ENCODE measurements at places on chromosomes 3 and 15. TPM values are rescaled to one million over a fixed set of nuclear protein-coding genes. Genes with fewer than 3 reads are reported as not detected.

- H3K36me3 ChIP-seq: no peaks in the 10 kb centered on the region
- peak overlapping the region; percentile 80 for H3K4me3 ChIP-seq
- H3K27me3 ChIP-seq: no peaks in the 10 kb centered on the region
- H3K27ac ChIP-seq: peak overlapping the region; percentile 96
Measured at GRCh38 chr3:194139071-194139813, 3.3 kb downstream of the HES1 start.

GRCh38 chr15:52765785-52766184 lies 24.4 kb downstream of the ONECUT1 start:
- no peak overlapping the region for H3K4me3 ChIP-seq
- no peaks in the 10 kb centered on the region for H3K4me1 ChIP-seq
- H3K27me3 ChIP-seq: no peaks in the 10 kb centered on the region
- no peak for DNase-seq

- H3K4me3 ChIP-seq: no peak overlapping the region
- H3K27ac ChIP-seq: peak overlapping the region; percentile 88
- H3K27me3 ChIP-seq: no peaks in the 10 kb centered on the region
- DNase-seq: no peak
Measured at GRCh38 chr3:24258260-24258659, 236.4 kb downstream of the THRB start.

GRCh38 chr15:53580366-53580765 lies 179.1 kb downstream of the WDR72 start:
- no peaks in the 10 kb centered on the region for H3K4me1 ChIP-seq
- no peaks in the 10 kb centered on the region for H3K27me3 ChIP-seq
- DNase-seq: no peak
- no peaks in the 10 kb centered on the region for H3K36me3 ChIP-seq
- no peak overlapping the region for H3K27ac ChIP-seq
- H3K4me3 ChIP-seq: no peak overlapping the region

- peak overlapping the region; percentile 84 for H3K4me3 ChIP-seq
- H3K27ac ChIP-seq: peak overlapping the region; percentile 79
- peaks cover 69% of the 10 kb centered on the region for H3K4me1 ChIP-seq
- DNase-seq: no peak
Measured at GRCh38 chr3:16885593-16886302, 993 bp downstream of the PLCL2 start.

DNA sequence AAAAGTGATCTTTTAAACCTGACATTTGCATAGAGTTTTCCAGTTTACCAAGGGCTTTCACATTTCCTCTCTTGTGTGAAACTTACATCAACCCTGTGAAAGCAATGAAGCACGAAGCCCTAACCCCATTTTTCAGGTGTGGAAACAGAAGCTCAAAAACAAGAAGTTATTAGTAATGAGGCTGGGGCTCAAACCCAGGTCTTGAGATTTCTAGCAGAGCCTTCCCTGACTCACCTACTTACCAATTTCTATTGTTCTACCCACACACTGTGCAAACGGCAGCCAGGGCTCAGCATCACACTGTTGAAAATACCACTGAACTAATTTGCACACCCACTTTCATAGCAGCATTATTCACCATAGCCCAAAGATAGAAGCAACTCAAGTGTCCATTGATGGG lies 117.8 kb upstream of the IGF1R start:
- H3K4me3 ChIP-seq: no peak overlapping the region
- no peak overlapping the region for H3K27ac ChIP-seq
- no peak for DNase-seq
- no peaks in the 10 kb centered on the region for H3K27me3 ChIP-seq

Gene PLA2G4F
- 0.27 TPM for total RNA-seq

DNA sequence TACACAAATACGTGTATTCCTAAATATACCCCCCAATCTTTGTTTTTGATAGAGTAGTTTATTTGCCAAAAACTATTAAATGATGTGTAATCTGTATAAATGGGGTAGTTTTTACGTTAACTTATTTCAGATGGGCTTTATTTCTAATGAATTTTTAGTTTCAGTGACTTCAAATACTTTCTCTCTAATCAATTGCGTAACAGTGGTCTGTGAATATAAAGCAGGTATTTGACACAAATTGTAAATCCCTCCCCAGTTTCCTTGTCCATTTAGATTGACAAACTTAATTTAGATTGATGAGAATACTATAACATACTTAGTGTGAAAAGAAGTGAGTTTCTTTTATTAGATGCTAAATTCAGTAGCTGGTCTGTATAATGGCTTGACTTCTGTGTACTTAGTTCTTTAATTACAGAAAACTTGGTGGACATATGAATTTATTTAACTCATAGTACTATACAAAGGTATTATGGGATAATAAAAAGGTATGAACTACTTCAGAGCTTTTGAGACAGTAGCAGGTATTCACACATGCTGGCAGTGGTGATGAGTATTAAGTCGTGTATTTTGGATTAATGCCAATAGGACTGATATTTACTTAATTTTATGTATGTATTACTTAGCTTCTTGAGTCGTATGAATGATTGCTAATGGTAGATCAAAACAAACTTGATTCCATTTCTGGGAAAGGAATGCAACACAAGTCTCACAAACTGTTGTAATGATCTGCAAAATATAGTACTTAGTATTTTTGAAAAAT lies 81.6 kb downstream of the STT3B start:
- no peak overlapping the region for H3K4me3 ChIP-seq
- DNase-seq: no peak
- no peak overlapping the region for H3K27ac ChIP-seq
- no peaks in the 10 kb centered on the region for H3K4me1 ChIP-seq
- no peaks in the 10 kb centered on the region for H3K36me3 ChIP-seq

GRCh38 chr15:69346112-69346511 lies 47.4 kb downstream of the PAQR5 start:
- no peaks in the 10 kb centered on the region for H3K4me1 ChIP-seq
- no peak overlapping the region for H3K27ac ChIP-seq
- no peak for DNase-seq
- no peaks in the 10 kb centered on the region for H3K27me3 ChIP-seq

Gene LXN
- 32.2 TPM for total RNA-seq

DNA sequence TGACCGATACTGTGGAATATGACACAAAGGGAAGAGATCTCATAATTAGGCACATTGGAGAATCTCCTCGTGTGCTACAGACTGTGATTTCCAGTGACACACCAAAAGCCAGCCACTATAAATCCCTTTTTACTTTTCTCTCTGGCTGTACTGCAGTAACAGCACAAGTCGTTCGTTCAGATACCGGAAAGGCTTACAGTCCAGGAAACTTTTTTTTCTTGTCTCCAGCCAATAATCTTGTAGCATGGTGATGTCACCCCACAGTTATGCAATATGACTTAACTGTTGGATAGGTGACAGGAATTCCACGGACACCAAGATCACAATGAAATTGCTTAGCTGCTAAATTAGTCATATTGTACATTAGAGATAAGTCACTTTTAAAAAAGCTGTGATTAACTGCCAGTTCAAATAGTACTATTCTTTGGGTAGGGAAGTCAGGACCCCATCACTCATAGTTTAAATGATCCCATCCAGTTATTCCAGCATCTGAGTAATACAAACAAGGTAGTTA lies 36.3 kb upstream of the TSC22D2 start:
- H3K36me3 ChIP-seq: no peaks in the 10 kb centered on the region
- H3K27me3 ChIP-seq: no peaks in the 10 kb centered on the region
- peak overlapping the region; percentile 64 for H3K4me3 ChIP-seq
- peak overlapping the region; percentile 80 for H3K27ac ChIP-seq
- DNase-seq: peak; percentile 34
- H3K4me1 ChIP-seq: peaks cover 16% of the 10 kb centered on the region

GRCh38 chr3:70248856-70249255 lies 63.6 kb downstream of the MDFIC2 start:
- H3K4me3 ChIP-seq: no peak overlapping the region
- H3K27me3 ChIP-seq: no peaks in the 10 kb centered on the region
- H3K27ac ChIP-seq: peak overlapping the region; percentile 42
- no peak for DNase-seq
- H3K36me3 ChIP-seq: no peaks in the 10 kb centered on the region
- H3K4me1 ChIP-seq: peaks cover 34% of the 10 kb centered on the region

GRCh38 chr3:182258538-182259177 lies 534.6 kb upstream of the ATP11B start:
- no peak overlapping the region for H3K4me3 ChIP-seq
- DNase-seq: no peak
- no peaks in the 10 kb centered on the region for H3K4me1 ChIP-seq
- H3K27ac ChIP-seq: no peak overlapping the region

DNA sequence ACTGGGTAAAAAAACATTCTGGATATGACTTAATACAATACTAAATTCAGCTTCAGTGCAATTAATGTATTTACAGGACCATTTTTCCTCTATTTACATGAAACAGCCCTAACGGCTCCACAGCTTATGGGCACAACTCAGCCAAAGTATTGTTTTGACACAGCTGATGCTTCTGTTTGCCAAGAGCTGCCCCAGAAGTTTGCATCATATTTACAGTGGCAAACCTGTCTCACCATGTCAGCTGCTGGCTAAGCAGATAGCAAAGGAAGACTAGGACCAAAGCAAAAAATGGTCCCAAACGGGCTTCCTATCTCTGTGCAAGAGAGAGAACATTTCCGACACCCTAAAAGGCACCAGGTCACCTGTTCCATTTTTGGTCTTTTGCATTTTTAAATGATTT lies 94.5 kb downstream of the ADAMTS9 start:
- no peak overlapping the region for H3K27ac ChIP-seq
- no peak overlapping the region for H3K4me3 ChIP-seq
- peaks cover 31% of the 10 kb centered on the region for H3K4me1 ChIP-seq
- no peak for DNase-seq
- H3K27me3 ChIP-seq: no peaks in the 10 kb centered on the region

- no peaks in the 10 kb centered on the region for H3K27me3 ChIP-seq
- H3K4me3 ChIP-seq: no peak overlapping the region
- DNase-seq: no peak
- H3K27ac ChIP-seq: no peak overlapping the region
- H3K36me3 ChIP-seq: no peaks in the 10 kb centered on the region
Measured at GRCh38 chr3:156010829-156011228, 109.5 kb upstream of the KCNAB1 start.

Gene CERS3
- total RNA-seq: not detected

GRCh38 chr3:148999806-149000205 lies 8.5 kb downstream of the GYG1 start:
- H3K4me3 ChIP-seq: no peak overlapping the region
- no peak for DNase-seq
- peaks cover 20% of the 10 kb centered on the region for H3K36me3 ChIP-seq
- no peaks in the 10 kb centered on the region for H3K27me3 ChIP-seq
- H3K4me1 ChIP-seq: peaks cover 29% of the 10 kb centered on the region
- H3K27ac ChIP-seq: no peak overlapping the region

- DNase-seq: no peak
- H3K27ac ChIP-seq: no peak overlapping the region
- no peak overlapping the region for H3K4me3 ChIP-seq
- peaks cover under 1% of the 10 kb centered on the region for H3K4me1 ChIP-seq
Measured at GRCh38 chr3:132726341-132726823, 4.2 kb upstream of the NPHP3 start.

DNA sequence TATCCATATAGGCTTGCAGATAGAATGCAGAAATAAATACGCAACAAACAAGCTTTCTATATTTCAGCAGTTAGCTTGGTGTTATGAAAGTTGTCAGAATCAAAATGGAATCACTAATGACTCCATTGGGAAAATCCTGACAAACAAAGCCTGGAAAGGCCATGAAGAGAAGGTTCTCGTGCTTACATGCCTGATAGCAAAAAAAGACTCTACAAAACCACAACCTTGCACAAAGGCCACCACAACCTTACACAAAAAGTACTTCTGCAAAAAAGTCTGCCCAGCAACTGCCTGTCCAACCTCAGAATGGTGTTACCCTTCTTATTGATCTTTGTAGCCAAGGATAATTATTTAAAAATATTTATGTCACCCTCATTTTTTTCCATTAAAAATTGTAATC lies 14.4 kb upstream of the PLSCR1 start:
- no peaks in the 10 kb centered on the region for H3K4me1 ChIP-seq
- H3K4me3 ChIP-seq: no peak overlapping the region
- no peaks in the 10 kb centered on the region for H3K36me3 ChIP-seq
- DNase-seq: no peak
- no peak overlapping the region for H3K27ac ChIP-seq

DNA sequence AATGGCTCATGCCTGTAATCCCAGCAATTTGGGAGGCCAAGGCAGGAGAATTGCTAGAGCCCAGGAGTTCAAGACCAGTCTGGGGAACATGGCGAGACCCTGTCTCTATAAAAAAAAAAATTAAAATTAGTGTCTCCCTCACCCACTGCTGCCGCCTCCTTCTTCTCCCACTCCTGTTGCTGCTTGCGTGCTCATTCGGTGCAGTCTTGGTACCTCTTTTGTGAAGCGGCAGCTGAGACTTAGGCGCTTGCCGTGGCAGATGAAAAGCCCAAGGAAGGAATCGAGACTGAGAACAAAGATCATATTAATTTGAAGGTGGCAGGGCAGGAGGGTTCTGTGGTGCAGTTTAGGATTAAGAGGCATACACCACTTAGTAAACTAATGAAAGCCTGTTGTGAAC lies 20.0 kb downstream of the GLB1 start:
- H3K27ac ChIP-seq: no peak overlapping the region
- DNase-seq: no peak
- no peaks in the 10 kb centered on the region for H3K27me3 ChIP-seq
- no peaks in the 10 kb centered on the region for H3K4me1 ChIP-seq

DNA sequence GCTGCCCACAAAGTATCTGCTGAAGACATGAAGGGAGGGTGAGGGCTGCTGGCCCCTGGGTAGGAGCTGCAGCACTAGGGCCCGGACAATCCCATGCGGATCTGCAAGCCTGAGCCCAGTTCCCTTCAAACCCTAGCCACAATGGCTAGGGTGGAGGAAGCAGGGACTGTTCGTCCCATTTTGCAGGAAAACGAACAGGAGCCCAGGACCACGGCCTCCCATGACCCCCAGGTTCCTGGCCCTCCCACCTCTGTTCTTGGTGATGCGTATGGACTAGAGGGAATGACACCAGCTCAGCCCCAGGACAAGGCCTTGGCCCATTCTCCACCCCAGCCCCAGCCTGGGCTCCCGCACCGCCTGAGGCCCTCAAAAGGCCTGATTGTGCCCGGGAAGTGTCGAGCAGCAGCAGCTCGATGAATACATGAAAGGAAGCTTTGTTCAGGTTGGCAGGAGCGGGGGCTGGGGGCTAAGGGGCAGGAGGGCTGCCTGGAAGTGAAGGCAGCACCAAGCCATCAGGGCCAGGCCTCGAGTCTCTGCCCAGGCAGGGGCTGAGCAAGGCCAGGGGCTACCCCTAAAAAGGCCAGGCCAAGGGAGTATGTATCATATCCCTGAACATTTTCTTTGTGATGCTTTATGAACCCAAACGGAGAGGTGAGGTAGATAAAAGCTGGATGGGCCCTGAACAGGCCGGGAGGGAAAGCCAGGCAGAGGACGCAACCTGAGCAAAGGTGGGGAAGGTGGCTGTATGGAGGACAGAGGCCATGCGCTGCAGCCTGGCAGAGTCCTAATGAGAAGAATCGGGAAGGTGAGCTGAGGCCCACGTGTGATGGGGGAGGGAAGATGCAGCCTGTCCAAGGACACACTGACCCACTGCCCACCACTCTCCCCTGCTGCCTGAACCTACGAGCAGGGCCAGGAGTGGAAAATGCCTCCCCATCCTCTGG lies 12.2 kb downstream of the SEMA7A start:
- no peaks in the 10 kb centered on the region for H3K4me1 ChIP-seq
- no peak overlapping the region for H3K4me3 ChIP-seq
- H3K36me3 ChIP-seq: no peaks in the 10 kb centered on the region
- no peaks in the 10 kb centered on the region for H3K27me3 ChIP-seq
- H3K27ac ChIP-seq: no peak overlapping the region
- DNase-seq: no peak

- H3K36me3 ChIP-seq: no peaks in the 10 kb centered on the region
- H3K4me3 ChIP-seq: no peak overlapping the region
- DNase-seq: no peak
- H3K27ac ChIP-seq: no peak overlapping the region
- H3K27me3 ChIP-seq: no peaks in the 10 kb centered on the region
Measured at GRCh38 chr15:101446518-101447167, 42.9 kb downstream of the PCSK6 start.

Data from thoracic aorta (tissue), 2 donors.